T47D (cell line): ENCODE measurements at places on chromosomes 3 and 15.
A peak's percentile ranks its signal among the peaks of the same experiment; 100 is the strongest.

GRCh38 chr3:59653405-59654122 lies 603.7 kb upstream of the CFAP20DC start:
- no peak for DNase-seq

DNA sequence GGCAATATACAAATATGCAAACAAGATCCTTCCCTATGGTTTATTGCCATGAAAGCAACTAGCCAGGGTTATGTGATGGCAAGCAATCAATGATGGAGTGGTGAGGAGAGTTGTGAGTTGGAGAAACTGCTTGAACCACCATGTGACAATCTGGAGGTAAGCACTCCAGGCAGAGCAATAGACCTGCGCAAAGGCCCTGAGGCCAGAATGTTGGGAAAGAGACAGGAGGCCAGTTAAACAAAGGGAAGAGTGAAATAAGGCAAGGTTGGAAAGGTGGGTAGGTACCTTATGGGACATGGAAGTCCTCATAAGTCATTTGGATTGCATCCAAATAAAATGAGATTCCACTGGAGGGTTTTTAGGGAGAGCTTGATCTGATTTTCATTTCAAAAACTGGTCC lies 80.0 kb upstream of the WNT5A start:
- DNase-seq: no peak

GRCh38 chr15:54789376-54789775 lies 407.4 kb downstream of the RSL24D1 start:
- DNase-seq: no peak

GRCh38 chr15:58988006-58988785 lies 733 bp downstream of the RNF111 start:
- DNase-seq: peak; percentile 41

- no peak for DNase-seq
Observed at GRCh38 chr3:174329321-174329720, 529.8 kb upstream of the NAALADL2 start.

GRCh38 chr3:9400616-9401015 lies 3.2 kb downstream of the SETD5 start:
- no peak for DNase-seq

DNA sequence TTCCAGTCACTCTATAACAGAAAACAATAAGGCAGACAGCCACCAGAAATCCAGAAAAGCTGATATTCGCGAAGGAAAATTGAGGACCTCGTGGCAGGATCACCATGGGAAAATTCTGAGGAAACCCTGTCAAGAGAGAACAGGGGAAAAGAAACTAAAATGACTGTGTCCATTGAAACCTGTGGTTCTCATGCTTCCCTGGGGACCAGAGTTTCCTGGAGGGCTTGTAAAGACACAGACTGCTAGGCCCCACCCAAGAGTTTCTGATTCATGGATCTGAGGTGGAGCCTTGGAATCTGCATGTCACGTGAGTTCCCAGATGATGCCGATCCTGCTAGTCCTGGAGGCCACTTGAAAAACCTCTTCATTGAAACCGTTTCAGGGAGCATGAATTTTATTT lies 420.5 kb downstream of the EPHB1 start:
- no peak for DNase-seq
